Hematopoietic multipotent progenitor cell treated with erythropoietin and hydrocortisone succinate and interleukin-3 and kit ligand, for 8 days (in vitro differentiated cells): ENCODE measurements at places on chromosomes 7 and 10.

DNA sequence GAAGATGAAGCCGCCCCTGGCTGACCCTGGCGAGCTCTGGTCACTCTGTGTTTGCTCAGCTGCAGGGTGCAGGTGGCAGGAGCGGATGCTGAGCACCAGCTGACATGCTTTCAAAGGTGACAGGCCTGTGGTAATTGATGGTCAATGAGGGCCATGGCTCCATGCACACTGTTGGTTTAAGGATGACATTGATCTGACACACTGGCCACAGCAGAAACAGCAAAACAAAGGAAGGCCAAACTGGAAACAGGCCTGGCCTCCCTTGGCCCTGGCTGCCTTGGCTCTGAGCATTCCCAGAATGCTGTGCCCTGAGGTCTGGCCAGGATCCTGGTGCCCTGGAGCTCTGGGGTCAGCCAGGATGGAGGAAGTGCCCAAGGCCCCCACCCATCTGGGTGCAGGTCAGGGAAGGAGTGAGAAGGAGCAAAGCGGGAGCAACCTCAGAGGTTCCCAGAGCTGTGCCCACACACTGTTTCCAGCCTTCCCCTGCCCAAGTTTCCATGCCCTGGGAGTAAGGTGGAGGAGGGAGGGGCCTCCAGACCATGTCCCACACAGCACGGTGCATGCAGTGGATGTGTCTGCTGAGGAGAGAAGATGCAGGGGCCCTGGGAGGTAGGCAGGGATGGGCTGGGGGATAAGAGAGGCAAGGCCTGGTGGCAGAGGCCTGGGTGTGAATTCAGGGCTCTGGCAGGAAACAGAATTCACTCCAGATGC is 302.2 kb downstream of the RPS24 start:
- no peak for DNase-seq

- no peak for DNase-seq
These were observed 11.3 kb downstream of the NPTX2 start for GRCh38 chr7:98628418-98628817.

DNA sequence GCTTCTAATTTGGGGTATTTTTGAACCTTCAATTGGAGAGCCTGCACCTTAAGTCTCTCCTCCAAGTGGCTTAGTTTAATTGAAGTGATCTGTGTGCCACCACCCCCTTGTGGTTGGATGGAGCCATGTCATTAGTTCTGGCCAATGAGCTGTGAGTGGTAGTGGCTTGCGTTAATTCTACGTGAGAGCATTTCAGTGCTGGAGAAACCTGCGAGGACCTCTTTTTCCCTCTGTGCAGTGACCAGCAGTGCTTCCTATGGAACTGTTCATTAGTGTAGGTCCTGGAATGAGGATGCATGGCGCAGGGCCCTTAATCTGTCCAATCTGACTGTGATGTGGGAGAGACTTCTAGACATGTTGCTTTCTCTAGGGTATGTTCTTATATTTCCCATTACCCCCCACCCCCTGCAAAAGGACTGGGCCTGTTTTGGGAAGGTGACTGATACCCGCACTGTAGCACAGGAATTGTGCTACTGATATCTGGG is 3.8 kb downstream of the HILPDA start:
- DNase-seq = peak; percentile 87

DNA sequence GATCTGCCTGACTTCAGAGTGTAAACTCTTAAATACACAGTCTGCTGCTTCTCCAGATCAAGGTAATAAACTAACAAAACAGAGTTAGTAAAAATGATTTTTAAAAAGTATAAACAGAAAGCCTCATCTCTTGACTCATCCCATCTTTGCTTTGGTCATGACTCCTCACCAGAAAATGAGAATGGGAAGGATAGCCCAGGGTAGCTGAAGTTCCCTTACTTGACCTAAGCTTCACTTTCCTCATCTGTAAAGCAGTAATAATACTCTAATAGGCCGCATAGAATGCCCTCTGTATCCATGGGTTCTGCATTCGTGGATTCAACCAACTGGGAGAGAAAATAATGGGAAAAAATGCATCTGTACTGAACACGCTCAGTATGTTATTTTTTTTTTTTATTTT is 11.3 kb upstream of the SLC25A28 start:
- no peak for DNase-seq

- DNase-seq = no peak
These were observed 121.2 kb downstream of the UBE2H start for GRCh38 chr7:129831424-129832058.

GRCh38 chr10:111650088-111650487 is 533.5 kb downstream of the GPAM start:
- no peak for DNase-seq

DNA sequence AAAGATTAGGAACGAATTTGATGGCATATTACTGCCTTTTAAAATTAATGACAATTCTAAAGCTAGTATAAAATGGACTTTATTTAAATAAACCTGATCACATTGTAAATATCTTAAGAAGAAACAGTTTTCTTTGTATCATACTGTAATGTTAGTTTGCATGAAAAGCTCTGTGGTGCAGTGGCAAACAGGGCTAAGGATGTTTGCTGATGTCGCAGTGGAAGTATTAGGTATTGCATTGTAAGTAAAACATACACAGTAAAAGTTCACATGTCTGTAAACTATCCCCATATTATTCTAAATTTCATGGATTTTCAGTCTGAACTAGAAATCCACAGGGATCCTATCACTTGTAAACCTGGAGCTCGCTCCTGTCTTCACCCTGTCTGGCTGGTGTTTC is 252.6 kb upstream of the ZNF32 start:
- DNase-seq = no peak

DNA sequence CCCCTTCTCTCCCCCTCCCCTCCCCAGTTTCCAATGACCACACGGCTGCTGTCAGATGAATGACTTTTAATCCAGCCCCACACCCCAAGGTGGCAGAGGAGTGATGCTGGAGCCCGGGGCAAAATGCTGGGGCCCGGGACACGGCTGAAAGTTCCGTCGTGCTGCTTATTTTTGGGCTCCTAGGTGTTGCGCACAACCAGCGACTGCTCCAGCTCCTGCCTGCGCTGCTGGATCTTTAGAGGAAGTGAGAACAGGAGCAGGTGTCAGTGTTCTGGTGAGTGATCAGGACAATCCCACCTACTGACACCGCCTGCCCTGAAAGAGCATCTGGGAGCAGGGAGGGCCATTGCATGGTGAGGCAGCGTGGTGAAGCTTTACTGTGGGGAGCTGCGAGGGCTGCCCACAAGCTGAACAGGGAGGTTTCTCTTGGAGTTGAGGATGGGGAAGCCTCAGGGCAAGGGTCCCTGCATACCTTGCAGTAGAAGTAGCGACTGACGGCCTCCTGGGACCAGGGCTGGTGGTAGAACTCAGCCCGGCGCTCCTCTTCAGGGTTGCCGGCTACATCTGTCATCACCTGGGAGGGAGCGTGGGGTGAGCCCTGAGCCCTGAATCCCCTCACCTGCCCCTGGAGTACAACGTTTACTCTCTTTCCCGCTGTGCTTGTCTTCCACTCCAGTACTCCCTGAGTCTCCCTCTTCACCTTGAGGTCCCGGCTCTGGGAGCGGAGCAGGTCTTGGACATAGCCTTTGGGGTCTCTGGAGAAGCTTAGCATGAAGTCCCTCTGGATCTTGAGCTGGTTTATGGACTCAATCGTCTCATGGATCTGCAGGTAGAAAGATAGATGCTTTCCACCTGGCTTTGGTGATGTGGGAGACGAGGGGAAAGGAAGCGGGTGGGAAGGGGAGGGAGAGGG is 6.9 kb downstream of the CHPF2 start:
- DNase-seq = no peak

DNA sequence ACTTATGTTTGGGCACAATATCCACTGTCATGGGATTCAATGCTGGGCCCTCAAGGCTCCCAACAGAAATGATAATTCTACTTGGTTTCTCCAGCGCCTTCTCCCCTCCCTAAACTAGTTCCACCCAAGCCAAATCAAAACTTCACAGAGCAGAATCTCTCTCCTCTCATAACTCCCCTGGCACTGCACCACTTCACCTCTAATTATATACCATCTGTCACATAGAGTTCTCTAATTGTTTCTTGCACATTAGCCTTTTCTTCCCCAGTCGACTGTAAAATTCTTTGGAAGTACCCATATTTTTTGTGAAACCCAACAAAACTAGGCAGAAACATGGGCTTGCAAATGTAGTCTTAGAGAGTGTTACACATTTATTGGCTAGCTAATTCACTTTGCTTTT is 8.1 kb downstream of the SGMS1 start:
- no peak for DNase-seq

GRCh38 chr7:1552200-1552599 is 3.8 kb downstream of the TMEM184A start:
- DNase-seq = no peak

- no peak for DNase-seq
These were observed 654.1 kb downstream of the NRG3 start for GRCh38 chr10:82529062-82529461.

- DNase-seq = no peak
These were observed 26.1 kb downstream of the CALML3 start for GRCh38 chr10:5550621-5551530.

GRCh38 chr10:114103284-114103683 is 59.6 kb downstream of the ADRB1 start:
- DNase-seq = peak; percentile 51

GRCh38 chr10:75818552-75818951 is 387.1 kb downstream of the LRMDA start:
- no peak for DNase-seq

- DNase-seq = no peak
These were observed 164.6 kb upstream of the PPP1R3A start for GRCh38 chr7:114083166-114084001.

GRCh38 chr10:75063461-75064230 is 47.8 kb upstream of the SAMD8 start:
- no peak for DNase-seq

DNA sequence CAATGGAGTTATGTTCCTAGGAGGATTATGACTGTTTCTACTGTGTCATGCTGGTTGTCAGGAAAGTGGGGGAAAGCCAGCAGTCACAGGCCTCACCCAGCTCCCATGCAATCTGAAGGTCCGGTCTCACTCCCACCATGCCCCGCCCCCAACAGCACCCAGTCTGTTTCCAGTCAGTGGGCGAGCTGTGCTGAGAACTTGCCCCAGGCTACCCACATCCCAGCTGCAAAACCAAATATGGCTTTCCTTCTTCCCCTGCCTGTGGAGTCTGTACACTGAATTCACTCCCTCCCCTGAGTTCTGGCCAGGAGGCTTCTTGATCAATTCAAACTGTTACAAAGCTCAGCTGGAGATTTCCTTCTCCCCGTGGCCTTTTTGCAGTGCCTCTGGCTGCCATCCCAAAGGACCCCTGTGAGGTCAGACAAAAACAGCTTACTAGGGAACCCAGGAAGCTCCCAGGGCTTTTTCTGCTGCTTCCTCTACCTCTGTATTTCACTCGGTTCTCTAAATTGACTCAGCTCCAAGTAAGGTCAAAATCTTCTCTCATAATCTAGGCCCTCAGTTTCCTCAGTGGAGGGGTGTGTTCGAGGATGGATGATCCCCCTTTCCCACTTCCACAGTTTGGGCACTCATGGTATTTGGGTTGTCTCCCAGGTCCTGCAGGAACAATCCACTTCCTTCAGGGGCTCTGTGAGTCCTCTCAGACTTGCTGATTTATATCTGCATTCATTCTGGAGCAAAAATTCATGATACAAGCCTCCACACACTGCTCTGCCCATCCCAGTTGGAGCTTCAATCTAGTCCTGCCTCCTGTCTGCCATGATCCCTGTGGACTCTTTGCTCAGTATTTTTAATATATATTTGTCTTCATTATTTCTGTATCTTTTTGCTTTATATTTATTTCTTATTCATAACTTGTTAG is 205.5 kb downstream of the SEMA3D start:
- no peak for DNase-seq

DNA sequence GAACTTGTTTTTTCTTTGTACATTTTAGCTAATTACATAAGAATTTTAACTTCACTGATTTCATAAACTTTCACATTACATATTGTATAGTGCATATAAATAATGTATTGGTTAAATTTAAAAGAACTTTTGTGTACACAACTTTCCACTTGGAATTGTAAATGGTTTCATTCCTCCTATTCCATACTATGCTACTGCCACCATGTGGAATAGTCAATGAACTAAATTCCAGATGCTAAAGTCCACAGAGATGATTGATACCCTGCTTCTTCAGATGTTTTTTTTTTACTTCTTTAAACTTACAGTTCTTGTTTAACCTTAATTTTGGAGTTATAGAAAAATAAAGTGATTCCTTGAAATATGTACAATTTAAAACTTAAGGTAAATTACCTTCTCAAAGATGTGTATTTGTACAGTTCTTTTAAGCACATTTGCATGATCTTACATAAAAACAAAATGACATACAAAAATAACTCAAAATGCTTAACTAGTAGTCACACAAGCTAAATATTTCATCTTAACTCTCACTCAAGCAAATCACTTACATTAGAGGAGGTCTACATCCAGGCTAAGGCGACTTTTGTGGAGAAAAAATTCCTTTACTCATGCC is 247.6 kb upstream of the HGF start:
- DNase-seq = peak; percentile 39

- peak; percentile 11 for DNase-seq
These were observed 48.1 kb downstream of the INSYN2A start for GRCh38 chr10:127148066-127148932.

- DNase-seq = no peak
These were observed 76.0 kb downstream of the LRMDA start for GRCh38 chr10:75507469-75507868.

DNA sequence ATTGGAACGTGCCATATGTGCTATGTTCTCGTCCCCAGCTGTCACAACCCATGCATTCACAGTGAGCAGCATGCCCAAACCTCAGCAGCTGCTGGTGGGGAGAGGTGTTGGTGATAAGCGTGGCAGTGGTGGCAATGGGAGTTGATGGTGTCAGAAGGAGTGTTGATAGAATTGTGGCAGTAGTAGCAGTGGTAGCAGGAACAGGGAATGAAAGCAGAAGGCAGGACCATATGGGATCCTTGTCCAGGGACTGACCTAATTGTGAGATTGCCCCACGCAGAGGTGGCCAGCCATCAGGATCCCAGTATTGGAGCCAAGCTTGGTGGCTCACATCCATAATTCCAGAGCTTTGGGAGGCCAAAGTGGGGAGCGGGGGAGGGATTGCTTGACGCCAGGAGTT is 276.3 kb downstream of the GALNT17 start:
- no peak for DNase-seq

DNA sequence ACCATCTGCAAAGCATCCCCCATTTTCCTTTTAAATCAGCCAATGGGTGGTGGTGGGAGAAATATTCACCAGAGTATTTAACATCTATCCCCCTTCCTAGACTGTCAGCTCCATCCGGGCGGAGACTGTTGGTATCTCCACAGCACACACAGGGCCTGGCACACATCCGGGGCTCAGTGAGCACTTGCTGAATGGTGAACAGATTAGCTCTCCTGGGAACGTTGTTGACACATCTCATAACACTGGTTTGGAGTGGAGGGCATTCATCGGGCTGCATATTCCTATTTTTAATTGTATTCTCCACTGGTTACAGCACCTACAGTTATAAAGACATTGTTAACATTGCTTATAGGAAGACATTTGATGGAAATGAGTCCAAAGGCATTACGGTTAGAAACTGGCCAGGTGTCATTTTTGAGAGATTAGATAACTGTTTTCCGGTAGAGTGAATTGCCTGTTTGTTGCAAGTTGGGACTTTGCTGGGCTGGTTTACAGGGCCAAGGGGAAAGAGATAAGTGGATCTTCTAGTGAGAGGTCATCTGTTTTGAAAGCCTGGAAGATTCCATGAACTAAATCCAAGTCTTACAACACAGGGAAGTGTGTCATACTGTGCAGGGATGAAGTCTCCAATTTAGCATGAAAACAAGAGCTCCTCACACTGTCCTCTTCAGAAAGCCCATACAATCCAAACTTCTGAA is 101.8 kb downstream of the EGFR start:
- DNase-seq = no peak
